ENCODE measurements at places on chromosomes 12 and 14.

- DNase-seq: no peak
These were observed 61.1 kb downstream of the PITPNM2 start for GRCh38 chr12:123089631-123090353.

DNA sequence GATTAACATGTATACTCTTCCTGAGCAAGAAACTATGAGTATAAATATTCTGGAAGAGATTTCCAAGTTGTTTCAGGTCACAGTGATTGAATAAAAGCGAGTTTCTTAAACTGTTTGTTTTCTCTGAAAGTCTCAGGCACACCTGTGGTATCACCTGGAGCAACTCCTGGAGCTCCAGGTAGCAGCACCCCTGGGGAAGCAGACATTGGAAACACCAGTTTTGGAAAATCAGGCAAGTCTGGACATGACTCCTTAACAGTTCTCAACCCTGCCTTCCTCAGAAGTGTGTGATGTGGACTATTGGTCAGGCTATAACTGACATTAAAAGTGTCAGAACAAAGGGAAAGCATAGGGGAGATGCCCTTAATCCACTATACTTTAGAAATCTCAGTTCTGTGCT, 217.6 kb upstream of the CNTN1 start:
- no peak for DNase-seq

DNA sequence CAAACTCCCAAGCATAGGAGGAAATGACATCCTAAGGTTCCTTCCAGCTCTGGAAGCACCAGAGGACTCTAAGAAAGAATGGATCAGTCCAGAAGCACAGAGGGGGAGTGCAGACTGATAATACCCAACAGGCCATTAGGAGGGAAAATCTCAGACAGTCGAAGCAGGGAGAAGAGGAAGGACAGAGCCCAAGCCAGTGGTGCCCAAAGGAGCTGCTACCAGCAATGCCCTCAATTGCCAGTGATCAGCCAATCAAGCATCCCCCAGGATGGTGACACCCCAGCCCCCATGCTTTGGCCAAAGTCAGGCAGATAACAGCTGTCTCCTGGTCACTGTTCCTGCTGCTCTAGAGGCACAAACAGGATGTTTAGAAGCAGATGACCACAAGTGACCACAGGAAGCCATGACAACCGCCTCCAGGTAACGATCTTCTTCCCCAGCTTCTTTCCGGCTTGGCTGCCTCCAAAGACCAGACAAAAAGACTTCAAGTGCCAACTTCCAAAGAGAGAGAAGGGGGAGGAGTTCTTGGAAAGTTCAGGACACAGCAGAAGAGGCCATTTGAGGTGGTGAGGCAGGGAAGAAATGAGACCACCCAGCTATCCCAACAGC, 16.2 kb downstream of the PXN start:
- DNase-seq: no peak

GRCh38 chr12:6275928-6276887, 34.3 kb upstream of the PLEKHG6 start:
- peak; percentile 22 for DNase-seq

GRCh38 chr12:32261638-32262037, 137.7 kb upstream of the FGD4 start:
- no peak for DNase-seq

DNA sequence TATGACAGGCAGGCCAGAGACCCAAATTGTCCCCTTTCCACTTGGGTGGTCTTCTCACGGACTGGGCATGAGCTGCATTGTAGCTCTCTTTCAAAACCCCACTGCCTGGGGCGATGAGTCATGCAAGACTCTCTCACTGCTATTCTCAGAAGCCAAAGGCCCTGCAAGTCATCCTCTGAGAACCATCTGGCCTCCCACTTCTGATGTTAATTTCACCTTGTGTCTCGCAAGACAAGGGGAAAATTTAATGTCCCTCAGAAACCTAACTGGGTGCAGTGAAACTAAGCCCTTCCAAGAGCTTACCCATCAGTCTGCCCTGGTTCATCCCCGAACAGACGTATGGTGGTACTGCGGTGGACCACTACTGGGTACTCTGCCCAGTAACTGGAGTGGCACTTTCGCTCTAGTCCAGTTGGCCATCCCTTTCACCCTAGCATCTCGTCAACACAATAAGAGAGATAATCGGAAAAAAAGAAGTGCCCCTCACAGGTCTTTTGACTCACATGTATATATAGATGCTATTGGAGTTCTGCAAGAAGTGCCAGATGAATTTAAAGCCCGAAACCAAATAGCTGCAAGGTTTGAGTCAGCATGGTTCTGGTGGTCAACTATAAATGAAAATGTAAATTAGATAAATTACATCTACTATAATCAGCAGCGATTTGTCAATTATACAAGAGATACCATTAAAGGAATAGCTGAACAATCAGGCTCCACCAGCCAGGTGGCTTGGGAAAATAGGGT, 31.3 kb upstream of the LALBA start:
- DNase-seq: no peak

DNA sequence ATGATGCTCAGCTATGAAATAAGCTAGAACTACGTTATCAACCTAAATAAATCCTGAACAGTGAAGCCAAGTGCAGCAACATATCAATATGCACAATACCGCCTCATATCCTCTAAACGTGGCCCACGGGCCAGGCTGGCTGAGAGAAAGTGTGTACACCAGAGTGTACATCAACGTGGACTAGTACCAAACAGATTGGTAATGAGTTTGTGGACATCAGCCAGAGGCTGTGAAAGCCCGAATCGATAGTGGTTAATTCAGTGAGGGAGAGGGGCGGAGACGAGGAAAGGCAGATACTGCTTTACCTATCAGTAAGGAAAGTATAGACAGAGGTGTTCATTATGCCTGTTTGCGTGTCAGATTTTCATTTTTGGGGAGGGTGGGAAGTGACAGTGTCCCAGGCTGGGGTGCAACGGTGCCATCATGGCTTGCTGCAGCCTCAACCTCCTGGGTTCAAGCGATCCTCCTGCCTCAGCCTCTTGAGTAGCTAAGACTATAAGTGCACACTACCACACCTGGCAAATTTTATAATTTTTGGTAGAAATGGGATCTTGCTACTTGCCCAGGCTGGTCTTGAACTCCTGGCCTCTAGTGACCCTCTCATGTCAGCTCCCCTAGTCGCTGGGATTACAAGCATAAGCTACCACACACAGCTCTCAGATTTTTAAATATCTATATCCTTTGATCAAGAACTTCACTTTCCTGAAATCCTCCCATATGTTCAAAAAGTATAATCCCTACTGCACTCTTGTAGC, 50.1 kb downstream of the ANAPC7 start:
- DNase-seq: no peak

- no peak for DNase-seq
These were observed 159.1 kb upstream of the LMNTD1 start for GRCh38 chr12:25712169-25712568.

DNA sequence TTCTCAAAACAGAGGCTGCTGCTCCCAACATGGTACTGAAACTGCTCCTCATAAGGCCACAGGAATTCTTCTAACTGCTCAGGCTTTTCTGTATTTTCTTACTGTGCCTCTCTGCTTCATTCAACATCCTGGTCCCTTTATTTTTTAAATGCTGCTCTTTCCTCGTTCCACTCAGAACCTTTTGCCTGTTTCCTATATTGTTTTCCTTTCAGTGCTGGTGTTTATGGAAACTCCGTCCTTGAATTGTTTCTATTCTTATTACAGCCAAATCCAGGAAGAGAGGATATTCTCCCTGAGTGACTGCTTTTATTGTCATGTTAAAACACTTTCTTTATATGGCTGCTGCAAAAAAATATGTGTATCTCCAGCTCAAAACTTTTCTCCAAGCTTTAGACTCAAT, 173.0 kb upstream of the E2F7 start:
- DNase-seq: no peak

- no peak for DNase-seq
These were observed 76.4 kb downstream of the IFNG-AS1 start for GRCh38 chr12:68065687-68066086.

DNA sequence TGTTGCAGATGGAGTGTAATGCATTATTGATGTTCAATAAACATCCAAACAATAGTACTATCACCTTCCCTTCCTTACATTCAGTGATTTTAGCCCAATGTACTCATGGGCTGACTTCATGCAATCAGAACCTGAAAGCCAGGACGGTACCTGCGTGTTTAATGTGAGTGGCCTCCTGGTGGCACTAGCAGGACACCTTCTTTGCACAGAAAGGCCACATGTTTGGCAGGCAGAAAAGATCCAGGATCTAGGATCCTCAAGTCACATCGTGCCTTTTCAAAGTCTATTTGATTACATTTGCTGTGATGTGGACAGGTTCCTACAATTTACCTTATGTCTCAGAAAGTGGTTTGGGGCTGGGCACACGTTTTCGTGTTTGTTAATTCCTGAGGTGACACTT, 82.9 kb downstream of the NEDD1 start:
- no peak for DNase-seq

DNA sequence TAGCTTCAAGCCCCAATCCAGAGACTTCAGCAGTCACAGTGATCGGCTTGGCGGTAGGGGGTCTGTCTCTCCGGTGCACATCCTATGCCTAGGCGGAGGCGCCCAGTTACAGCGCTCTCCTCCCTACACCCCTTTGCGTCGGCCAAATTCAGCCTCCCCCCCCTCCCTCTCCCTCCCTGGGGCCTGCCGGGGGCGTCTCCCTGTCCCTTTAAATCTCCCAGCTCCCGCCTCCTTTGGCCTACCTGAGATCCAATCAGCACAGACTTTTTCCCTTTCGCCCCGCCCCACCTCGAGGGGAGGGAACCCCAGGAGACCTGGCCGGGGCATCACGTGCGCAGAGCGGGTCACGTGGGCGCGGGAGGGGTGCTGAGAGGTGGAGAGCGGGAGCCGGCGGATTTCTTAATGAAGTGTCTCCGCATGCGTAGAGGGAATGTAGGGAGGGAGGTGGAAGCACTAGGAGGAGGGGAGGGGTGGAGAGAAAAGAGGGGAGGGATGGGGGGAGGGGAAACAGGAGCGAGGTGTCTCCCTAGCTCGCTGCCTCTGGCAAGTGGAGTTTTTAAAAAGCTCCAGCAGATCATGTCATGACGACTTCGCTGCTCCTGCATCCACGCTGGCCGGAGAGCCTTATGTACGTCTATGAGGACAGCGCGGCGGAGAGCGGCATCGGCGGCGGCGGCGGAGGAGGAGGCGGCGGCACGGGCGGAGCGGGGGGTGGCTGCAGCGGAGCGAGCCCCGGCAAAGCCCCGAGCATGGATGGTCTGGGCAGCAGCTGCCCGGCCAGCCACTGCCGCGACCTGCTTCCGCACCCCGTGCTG, at the start of gene HOXC13:
Gene HOXC13 (plus strand): TSS at position 506 of the 815 bp plus-strand sequence. CDS start 76 bp downstream, at position 582.
- no peak for DNase-seq

DNA sequence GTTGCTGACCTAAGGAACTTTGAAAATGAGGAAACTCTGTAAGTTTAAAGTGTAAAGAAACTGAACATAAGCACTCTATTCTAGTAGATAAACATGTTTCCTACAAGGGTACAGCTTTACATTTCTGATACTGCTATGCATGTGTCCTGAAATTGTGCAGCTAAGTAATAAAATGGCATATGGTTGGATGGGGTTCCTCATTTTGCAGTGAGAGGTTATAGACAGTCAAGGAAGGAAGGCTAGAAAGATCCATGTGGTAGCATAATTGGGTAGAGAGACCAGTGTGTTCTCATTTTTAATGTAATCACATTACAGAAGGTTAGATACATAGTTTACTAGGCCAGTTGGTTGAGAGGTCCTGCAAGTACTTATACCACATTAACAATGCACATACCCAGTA, 477.0 kb downstream of the TMEM121 start:
- DNase-seq: no peak

GRCh38 chr14:58455593-58456265, 28.2 kb downstream of the KIAA0586 start:
- no peak for DNase-seq

- DNase-seq: no peak
These were observed 770.0 kb downstream of the FLRT2 start for GRCh38 chr14:86299994-86300393.

DNA sequence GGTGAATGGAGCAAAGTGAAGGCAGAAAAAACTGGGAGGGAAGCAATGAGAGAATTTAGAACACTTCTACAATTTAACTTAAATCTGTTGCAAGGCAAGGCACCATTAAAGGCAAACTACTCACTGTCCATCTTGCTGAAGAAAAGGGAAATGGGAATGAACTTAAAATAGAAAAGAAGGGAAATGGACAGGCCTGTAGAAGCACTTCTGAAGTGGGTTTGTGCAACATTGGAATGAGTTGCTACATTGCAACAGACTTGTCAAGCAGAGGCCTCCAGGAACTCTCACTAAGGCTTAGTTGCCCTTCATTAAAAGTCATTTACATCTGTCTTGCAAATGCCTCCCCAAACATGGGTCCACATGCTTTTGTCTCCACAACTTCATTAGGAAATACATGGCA, 13.7 kb upstream of the OR10AD1 start:
- DNase-seq: no peak

DNA sequence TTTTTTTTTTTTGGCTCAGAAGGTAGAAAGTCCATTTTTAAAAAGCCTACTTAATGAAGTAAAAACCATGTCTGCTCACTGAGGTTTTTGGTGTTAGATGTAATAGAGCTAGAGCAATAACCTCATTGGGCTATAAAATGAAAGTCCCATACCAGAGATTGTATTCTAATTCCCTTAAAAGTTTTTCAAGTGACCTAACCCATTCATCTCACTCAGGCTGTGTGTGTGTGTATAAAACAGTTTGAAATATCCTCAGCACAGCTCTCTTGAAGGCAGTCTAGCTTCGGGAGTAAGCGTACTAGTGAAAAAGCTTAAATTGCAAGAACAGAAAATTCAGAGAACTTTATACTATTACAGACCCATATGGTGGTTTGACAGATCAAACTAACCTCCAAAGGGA, 313.8 kb downstream of the CEP128 start:
- no peak for DNase-seq

- DNase-seq: peak; percentile 63
These were observed 11.9 kb downstream of the RARG start for GRCh38 chr12:53219956-53220693.

DNA sequence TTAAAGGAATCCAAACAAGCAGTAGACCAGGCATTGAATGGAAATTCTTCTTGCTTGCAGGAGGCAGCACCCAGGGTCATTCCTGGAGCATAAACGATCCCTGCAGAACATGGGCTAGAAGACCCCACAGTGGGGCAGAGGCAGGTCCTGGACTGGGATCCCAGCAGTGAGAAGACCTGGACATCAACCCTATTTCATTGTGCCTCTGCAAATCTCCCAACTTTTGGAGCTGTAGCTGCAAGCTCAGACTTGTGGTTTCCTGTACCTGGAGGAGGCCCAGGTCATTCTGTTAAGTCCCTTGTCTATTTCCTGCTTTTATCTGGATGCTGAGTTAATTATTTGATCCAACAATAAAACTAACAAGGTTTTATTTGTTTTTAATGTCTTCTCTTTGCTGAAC, 61.7 kb downstream of the CALM1 start:
- DNase-seq: no peak

GRCh38 chr14:96564389-96564788, 62.2 kb downstream of the PAPOLA start:
- DNase-seq: no peak

GRCh38 chr12:50200552-50201273, 33.5 kb upstream of the CERS5 start:
- no peak for DNase-seq

GRCh38 chr12:1880876-1881275, 37.6 kb downstream of the CACNA2D4 start:
- DNase-seq: no peak

GRCh38 chr12:25364529-25365339, 114.0 kb upstream of the KRAS start:
- DNase-seq: no peak

- no peak for DNase-seq
These were observed 85.7 kb downstream of the SAMD4A start for GRCh38 chr14:54652605-54653052.
